ENCODE measurements at places on chromosomes 1 and 21.

DNA sequence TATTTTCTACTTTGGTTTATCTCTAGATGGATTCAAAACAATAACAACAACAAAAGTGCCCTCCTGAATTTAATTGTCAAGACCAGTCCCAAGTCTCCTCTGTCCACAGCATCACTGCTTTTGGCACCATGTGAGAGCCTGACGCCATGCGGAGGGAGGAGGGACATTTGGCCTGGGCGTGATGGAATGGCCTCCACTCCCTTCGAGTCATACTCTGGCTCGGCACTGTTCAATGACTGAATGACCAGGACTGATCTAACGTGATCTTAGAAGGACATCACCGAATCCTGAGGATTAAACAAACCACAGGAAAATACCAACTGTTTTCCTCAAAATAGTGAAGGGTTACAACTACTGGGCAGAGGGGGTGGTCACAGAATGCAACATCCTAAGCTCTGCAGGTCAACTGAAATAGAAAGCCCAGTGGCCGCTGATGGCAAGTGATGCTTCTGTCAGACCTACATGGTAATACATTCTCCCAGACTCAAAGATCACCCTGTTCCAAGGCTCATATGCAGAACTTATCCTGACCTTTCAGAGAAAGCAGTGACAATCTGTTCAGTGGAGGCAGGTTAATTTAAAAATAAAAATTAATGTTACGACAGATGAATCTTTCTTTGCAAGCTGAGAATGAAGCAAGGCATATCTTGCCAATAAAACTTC lies 19.1 kb downstream of the SRSF4 start:
- no peak for DNase-seq

DNA sequence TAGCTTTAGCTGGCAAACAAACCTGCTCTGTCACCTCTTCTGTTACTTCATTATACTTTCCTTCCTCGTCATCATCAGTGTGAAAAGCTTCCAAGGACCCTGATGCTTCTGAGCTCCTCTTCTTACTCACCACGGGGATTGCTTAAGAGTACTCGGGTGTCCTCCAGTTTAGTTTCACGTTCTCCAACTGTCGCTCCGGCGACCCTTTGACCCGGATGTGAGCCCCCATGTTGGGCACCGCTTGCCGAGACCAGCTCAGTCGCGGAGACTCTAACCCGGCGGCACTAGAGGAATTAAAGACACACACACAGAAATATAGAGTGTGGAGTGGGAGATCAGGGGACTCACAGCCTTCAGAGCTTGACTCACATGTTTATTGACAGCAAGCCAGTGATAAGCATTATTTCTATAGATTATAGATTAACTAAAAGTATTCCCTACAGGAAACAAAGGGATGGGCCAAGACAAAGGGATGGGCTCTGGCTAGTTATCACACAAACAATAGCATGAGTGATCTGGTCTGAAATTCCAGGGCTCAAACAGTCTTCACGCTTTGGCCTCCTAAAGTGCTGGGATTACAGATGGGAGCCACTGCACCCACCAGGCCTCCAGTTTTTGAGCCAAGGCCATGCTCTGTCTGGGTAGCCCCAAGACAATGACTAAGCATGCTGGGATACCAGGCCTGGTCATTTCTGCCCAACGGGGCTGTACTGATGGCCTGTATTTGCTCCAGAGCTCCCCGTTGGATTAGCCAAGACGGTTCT lies 30.1 kb upstream of the ENO1 start:
- DNase-seq = no peak

DNA sequence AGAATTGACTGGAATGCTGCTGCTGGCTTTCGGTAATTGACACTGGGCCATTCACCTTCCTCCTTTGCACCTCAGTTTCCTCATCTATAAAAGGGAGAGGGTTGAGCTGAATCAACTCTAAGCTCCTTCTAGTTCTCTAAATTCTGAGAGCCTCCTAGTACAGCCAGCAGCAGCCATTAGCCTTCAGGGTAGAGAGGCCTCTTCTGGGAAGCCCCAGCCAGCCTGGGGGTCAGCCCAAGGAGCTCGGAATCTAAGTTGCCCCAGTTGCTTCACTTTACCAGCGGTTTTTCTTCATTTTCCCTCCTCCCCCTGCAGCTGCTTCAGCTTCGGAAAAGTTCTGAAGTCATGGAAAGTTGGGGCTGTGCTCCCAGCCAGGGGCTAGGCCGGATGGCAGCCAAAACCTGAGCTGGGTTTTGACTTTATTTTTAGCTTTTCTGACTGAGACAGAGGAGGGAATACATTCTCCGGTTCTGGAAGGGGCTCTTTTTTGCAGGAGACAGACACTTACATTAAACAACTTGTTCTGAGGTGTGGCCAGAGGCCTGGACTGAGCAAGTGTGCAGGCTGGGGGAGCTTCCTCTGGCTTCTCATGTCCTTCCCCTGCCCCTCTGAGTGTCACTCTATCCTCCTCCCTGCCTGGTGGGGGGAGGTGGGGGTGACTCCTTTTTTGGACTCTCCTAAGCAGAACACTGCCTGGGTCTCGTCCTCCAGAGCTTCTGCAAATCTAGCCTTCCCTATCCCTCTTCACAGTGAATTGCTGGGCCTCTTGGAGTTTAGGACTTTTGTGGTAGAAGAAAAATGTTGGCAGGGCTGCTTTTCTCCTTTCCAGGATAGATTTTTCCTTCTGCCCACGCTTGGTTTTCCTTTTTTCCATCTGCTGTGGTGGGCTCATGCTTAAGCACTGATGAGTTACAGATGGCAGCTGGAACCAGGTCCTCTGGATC lies 14.4 kb downstream of the LMNA start:
- no peak for DNase-seq

DNA sequence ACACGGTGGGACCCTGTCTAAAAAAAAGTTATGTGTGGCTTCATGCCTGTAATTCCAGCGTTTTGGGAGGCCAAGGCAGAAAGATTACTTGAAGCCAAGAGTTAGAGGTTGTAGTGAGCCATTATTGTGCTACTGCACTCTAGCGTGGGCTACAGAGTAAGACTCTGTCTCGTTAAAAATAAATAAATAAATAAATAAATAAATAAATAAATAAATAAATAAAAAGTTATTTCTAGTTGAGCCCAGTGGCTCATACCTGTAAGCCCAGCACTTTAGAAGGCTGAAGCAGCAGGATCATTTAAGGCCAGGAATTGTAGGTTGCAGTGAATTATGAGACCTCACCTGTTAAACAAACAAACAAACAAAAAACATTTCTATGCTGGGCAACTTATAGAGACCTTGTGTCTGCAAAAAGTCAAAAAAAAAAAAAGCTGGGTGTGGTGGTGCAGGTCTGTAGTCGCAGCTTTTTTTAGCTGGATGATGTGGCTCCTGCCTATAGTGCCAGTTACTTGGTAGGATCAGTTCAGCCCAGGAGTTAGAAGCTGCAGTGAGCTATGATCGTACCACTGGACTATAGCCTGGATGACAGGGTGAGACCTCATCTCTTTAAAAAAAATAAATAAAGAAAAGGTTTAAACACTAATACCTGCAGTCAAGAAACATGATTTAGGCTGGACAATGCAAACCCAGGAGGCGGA lies 25.6 kb downstream of the GON4L start:
- DNase-seq = no peak

- DNase-seq = no peak
Measured at GRCh38 chr1:110504226-110504625, 14.7 kb downstream of the KCNA10 start.

GRCh38 chr1:37137014-37137413 lies 102.7 kb upstream of the GRIK3 start:
- DNase-seq = no peak

- DNase-seq = no peak
Measured at GRCh38 chr21:40379881-40380810, 466.8 kb downstream of the DSCAM start.

DNA sequence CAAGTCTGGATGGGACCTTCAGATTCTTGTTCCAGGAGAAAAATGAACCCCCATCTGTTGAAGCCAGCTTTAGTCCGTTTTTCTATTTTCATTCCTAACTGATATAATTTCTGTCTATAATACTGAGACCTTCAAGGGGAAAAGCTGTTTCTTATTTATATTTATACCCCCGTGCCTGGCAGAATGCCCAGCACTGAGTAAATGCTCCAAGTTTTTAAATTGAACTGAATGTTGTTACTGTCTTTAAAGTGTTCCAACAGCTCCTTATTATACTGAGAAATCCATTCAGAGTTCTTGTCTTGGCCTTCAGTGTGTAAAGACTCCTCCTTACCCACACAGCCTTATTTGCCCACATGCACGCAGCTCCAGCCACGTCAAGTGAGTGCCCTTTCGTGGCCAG lies 178.6 kb upstream of the HMGB4 start:
- no peak for DNase-seq

DNA sequence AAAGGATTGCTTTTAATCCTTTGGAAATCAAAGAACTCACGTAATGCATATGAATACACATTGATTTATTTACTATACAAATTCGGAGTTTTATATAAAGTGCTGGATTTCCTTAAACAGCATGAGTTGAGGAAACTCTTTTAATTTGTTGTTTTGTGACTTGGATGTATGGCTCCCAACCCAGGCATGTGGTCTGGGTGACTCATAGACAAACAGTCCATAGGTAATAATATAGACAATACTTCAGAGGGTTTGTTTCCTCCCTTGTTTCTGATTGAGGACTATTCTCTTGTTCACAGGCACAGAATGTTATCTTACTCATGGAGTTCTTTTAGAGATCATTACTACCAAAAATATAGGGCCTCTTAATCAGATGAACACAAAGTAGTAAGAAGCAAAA lies 43.8 kb downstream of the XPR1 start:
- peak; percentile 25 for DNase-seq

GRCh38 chr1:70042090-70042731 lies 163.2 kb downstream of the LRRC40 start:
- no peak for DNase-seq
